ENCODE measurements at places on chromosomes 1 and 21.

- no peak for DNase-seq
Measured at GRCh38 chr1:164671966-164672571, 113.1 kb downstream of the PBX1 start.

DNA sequence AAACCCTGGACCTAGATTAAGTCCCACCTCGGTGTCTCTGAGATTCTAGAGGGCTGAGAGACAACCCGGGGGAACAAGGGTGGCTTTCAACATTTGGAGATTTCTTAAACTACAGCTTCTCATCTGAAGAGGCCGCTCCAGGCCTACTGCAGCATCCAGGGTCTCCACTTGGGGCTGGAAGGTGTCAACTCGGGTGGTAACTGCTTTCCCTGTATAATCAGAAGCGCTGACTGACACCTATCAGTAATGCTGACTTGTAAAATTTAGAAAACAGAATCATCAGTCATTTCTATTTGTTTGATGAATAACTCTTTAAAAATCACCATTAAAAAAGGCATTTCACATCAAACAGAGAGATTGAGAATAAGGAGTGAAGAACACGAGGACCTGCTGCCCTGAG, 226.0 kb downstream of the PBX1 start:
- no peak for DNase-seq

DNA sequence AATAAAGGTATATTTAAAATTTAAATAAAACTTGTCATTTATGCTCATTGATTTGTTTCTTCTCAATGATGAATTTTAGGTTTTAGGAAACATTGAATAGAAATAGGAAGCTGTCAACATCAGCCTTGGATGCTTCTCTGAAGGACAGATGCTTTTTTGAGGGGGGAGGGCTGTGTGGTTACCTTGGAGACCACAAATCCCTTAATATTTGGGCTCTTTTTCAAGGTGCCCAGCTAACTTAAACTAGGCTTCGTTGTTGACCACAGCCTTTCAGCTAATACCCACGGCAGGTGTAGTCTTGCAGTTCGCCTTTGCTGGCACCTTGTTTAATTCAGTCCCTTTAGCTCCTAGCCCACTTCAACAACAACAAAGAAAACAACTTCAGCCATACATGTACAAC, 22.5 kb downstream of the TENT5C start:
- DNase-seq: no peak

GRCh38 chr1:116493484-116494352, 77.1 kb downstream of the CD58 start:
- no peak for DNase-seq

DNA sequence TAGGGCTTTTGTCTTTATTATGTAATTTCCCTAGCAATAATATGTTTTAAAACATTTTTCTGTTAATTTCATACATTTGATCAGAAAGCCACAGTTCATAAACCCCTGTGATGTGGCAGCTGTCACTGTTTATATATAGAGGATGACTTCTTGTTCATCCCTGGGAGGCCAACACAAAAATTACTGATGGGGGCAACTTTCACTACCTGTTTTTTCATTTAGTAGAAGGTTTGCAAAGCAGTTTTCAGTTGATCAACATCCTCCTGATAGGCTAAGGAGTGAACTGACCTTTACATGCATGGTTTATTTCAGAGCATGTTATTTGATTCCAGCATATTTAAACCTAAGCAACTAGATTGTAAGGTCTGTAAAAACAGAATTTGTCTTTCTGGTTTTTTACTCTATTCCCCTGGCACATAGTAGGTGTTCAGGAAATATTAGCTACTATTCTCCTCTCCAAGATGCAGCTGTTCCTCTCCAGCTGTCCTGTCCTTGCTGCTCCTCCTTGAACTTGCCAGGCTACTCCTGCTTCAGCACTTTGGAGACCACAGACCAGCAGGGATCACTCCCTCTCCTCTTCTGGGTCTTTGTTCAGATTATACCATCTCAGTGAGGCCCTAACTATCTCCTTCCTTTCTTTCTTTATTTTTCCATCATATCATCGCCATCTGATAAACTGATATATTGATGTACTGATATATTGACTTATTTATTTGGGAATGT, 54.7 kb downstream of the ROR1 start:
- no peak for DNase-seq

- no peak for DNase-seq
Measured at GRCh38 chr21:37780991-37781983, 135.0 kb downstream of the KCNJ6 start.

- no peak for DNase-seq
Measured at GRCh38 chr21:37128076-37128475, 55.0 kb downstream of the TTC3 start.

GRCh38 chr1:214454569-214455396, 96.6 kb downstream of the PTPN14 start:
- DNase-seq: no peak

GRCh38 chr1:175963740-175964139, 220.3 kb upstream of the TNR start:
- no peak for DNase-seq

- DNase-seq: no peak
Measured at GRCh38 chr1:157894613-157895165, 53.1 kb upstream of the CD5L start.

- no peak for DNase-seq
Measured at GRCh38 chr1:117215733-117216462, 5.2 kb upstream of the VTCN1 start.

- DNase-seq: peak; percentile 66
Measured at GRCh38 chr1:182781841-182782586, 7.6 kb upstream of the NPL start.

DNA sequence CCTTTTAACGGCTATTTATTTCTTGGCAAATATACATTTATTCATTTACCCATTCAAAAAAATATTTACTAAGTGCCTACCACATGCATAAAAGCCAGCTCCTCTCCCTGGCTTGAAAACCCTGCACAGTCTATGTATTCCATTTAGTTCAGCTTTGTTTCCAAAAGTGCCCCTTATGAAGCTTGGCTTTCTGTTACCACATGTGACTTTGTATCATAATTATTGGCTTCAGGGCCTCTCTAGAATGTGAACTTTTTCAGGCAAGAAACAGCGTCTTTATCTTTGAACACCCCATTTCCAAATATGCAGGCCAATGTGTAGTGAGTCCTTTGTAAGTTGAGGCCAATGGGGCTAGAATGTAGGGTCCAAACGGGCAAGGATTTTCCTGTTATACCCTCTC, 69.4 kb downstream of the CACHD1 start:
- DNase-seq: no peak

DNA sequence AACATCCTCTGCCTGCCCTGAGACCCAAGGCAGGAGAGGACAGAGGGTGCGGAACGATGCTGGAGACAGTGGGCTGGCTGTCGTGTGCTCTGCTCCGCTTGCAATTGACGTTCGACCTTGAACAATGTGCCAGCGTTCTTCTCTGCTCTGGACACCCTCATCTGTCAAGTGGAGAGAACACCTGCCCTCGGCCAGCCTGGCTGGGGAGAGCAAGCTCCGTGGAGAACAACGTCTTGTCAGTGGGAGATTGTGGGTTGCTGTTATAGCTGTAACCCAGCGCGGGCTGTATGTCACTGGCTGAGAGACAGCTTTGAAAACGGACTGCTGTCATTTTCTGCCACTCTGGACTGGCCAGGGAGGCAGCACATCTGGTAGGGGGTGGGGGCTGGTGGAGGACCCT, 14.7 kb downstream of the KIAA1614 start:
- DNase-seq: no peak

GRCh38 chr1:37723390-37724078, 31.2 kb downstream of the CDCA8 start:
- DNase-seq: no peak

DNA sequence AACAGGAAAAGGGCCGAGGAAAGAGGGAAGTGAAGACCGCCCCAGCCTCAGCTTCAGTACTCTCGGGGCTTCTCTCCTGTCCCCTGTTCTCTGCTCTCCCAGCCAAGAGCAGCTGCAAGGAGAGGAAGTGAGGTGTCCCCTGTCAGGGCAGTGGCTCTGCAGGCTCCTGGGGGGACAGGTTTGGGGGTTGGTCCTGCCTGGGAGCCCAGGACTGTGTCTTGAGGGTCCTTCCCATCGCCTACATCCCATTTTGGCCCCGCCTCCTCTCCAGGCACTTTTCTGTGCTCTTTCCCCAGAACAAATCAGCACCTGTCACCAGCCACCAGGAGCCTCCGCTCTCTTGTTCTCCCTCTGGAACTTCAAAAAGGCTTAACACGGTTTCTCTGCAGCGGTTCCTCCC, 82.6 kb downstream of the VWA5B1 start:
- DNase-seq: no peak

- peak; percentile 75 for DNase-seq
Measured at GRCh38 chr1:245045087-245045881, 109.5 kb upstream of the KIF26B start.

- no peak for DNase-seq
Measured at GRCh38 chr1:107526524-107527198, 385.8 kb downstream of the NTNG1 start.

DNA sequence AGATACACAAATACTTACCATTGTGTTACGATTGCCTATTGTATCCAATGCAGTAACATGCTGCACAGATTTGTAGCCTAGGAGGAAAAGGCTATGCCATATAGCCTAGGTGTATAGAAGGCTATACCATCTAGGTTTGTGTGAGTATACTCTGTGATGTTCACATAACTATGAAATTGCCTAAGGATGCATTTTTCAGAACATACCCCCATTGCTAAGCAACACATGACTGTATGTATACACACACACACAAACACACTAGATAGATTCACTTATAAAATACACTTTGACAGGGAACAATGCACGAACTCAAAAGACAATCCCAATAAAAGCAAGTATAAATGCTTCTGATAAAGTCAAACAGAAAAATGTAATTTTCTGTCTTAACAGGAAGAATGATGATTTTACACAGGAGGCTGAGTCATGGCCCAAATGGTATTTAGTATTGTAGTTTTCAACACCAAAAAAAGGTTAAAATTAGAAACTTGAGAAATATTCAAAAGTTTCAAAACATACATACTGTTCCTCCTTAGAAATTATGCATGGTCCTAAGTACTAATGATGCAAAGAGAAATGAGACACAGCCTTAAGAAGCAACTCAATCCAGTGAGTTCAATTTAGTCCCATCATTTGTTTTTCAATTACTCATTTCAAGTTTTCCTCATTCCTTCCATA, 12.2 kb downstream of the FH start:
- DNase-seq: no peak

Measured in transverse colon (tissue), 4 donors.